Fibroblast of skin of left quadriceps (primary cell): ENCODE measurements at places on chromosomes 16 and 17.
A peak's percentile ranks its signal among the peaks of the same experiment; 100 is the strongest.

- no peak for DNase-seq
Measured at GRCh38 chr16:11612665-11613025, 25.9 kb upstream of the LITAF start.

- DNase-seq, result no peak
Measured at GRCh38 chr17:16417896-16418684, 2.7 kb downstream of the TRPV2 start.

DNA sequence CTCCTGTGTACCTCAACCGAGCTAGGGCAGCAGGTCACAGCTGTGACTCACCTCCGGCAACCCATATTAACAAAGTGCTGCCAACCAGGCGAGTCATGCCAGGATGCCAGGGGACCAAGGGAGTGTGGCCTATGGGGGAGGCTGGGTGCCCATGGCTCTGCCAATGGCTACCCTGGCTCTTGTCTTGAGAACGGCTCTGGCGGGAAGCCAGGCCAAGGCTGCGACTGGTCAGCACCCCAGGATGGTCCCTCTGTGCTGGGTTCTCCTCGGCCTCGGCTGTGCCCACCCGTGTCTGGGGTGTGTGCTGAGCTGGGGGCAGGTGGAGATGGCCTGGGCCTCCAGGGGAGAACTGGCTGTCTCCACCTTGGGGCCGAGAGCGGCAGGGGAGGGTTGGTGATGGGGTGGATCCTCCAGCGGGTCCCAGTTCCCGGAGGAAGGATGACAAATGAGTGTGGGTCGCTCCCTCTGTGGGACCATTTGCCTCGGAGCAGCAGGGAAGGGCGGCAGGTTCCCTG, 75.8 kb downstream of the MRC2 start:
- DNase-seq, result no peak

GRCh38 chr17:62892870-62893338, 73.1 kb upstream of the TANC2 start:
- no peak for DNase-seq

GRCh38 chr17:20066253-20066652, 57.1 kb downstream of the SPECC1 start:
- peak; percentile 58 for DNase-seq
